ENCODE measurements at places on chromosomes 12 and 14. TPM values are rescaled to one million over a fixed set of nuclear protein-coding genes. Genes with fewer than 3 reads are reported as not detected.

The TSHR gene
- not detected for total RNA-seq

The GLIPR1L1 gene
- total RNA-seq: not detected

The FITM1 gene
- not detected for total RNA-seq

DNA sequence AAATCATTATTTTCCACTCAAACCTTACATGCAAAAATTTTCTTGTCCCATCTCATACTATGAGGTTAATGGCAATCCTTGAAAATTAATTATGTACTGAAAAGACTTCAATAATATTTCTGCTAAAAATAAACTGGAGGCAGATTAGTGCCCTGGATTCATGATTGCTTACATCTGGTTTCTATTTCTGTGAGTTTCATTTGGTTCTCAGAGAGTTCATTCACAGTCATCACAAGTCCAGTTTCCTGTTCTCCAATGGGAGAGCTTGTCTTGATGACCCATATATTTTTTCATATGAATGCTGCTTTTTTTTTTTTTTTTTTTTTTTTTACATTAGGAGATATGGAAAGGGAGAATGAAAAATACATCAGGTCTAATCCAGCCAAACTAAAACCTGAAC lies 6.6 kb upstream of the PTHLH start:
- no peak overlapping the region for H3K4me3 ChIP-seq
- peaks cover 96% of the 10 kb centered on the region for H3K27me3 ChIP-seq
- H3K36me3 ChIP-seq: no peaks in the 10 kb centered on the region
- H3K4me1 ChIP-seq: peaks cover 10% of the 10 kb centered on the region
- DNase-seq: no peak
- no peak overlapping the region for H3K27ac ChIP-seq

- no peaks in the 10 kb centered on the region for H3K27me3 ChIP-seq
- H3K27ac ChIP-seq: no peak overlapping the region
- H3K36me3 ChIP-seq: peaks cover 5% of the 10 kb centered on the region
- no peak for DNase-seq
- no peaks in the 10 kb centered on the region for H3K4me1 ChIP-seq
- H3K4me3 ChIP-seq: no peak overlapping the region
Measured at GRCh38 chr14:51012055-51012454, 67.8 kb upstream of the PYGL start.

- peaks cover 6% of the 10 kb centered on the region for H3K27me3 ChIP-seq
- H3K4me3 ChIP-seq: no peak overlapping the region
- H3K27ac ChIP-seq: no peak overlapping the region
- no peaks in the 10 kb centered on the region for H3K36me3 ChIP-seq
Measured at GRCh38 chr14:44609876-44610510, 102.9 kb upstream of the FSCB start.
